ENCODE measurements at places on chromosomes 1 and 21. TPM values are rescaled to one million over a fixed set of nuclear protein-coding genes. Genes with fewer than 3 reads are reported as not detected.

DNA sequence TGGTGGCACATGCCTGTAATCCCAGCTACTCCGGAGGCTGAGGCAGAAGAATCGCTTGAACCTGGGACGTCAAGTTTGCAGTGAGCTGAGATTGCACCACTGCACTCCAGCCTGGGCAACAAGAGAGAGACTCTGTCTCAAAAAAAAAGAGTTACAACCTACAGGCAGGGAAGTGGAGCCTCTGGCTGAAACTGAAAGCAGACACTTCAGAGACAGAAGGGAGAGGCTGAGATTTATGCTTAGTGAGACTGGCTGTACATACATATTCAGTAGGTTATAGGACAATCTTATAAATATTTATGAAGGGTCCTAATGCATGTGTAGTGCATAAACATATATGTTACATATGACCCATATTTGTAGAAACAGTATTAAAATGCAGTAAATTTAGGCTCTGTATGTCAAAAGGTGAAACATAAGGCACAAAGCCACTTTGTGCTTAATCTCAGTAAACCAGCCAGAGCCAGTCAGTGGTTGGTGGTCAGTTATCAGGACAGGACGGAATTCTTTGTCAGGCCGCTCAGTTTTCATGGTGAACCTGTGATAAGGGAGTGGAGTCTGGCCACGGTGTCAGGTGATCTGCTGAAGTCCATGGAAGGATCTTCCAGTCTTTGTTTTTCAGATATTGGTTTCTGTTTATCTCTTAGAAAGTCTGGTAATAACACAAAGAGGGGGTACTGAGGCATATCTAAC is 13.7 kb downstream of the RHEX start:
- no peak for DNase-seq

The ATP6V1G3 gene
- polyA plus RNA-seq, result not detected

DNA sequence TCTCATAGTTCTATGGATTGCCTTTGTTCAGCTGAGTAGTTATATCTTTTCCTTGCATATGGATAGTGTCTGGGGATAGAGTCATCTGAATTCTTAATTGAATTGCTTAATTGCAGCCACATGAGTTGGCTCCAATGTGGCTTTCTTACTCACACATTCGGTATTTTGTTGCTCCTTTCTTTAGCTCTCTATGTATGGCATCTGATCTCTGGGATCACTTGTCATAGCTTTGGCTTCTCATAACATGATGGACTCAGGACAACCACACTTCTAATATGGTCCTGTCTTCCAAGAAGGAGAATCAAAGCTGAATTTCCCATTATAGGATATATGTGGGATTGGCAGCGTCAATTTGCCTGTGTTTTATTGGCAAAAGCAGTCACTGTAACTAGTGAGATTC is 716.2 kb downstream of the NCAM2 start:
- no peak for DNase-seq

- DNase-seq, result no peak
Observed at GRCh38 chr1:227094249-227094966, 154.3 kb downstream of the COQ8A start.

The HSPB7 gene
- polyA plus RNA-seq, result 338 TPM

The LAMC1 gene
- polyA plus RNA-seq, result 20.8 TPM

DNA sequence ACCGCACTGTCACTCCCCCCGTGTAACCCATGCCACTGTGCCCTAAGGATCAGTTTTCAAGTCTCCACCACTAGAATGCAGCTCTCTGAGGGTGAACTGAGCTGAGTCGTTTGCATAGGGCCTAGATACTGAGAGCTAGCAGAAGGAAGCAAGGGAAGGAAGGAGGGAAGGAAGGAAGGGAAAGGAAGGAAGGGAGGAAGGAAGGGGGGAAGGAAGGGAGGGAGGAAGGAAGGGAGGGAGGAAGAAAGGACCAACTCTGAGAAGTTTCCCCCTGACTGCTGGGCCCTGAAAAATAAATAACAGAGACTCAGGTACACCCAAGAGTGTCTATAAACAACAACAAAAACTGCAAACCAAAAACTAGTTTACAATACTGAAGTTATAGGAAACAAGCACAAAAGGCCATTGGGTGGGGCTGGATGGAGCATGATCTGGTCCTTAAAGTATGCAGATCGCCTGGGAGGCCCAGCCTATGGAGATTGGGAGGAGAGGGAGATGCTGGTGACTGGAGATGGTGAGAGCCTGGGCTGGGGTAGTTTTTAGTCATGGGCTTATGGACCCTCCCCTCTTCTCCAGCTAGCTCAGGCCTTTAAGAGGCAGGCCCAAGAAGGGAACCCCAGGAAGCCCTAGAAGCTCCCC is 1.7 kb upstream of the MRPS15 start:
- DNase-seq, result no peak

The ASTN1 gene
- not detected for polyA plus RNA-seq

DNA sequence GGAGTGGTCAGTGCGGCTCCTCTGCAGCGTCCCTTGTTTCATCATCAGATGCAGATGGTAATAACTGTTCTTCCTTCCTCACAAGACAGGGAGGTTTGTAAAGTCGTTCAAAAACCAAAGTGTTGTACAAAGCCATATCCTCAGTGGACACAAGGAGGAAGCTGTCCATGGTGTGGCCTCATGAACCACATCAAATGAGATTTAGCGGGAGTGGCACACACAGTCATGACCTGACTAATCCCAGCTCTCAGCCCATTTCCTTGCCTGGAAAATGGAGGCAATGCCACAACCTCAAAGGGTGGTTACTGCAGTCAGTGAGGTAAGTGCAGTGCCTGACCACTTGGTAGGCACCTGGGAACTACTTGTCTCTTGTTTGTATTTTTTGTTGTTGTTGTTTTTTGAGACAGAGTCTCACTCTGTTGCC is 13.4 kb downstream of the ENTREP3 start:
- no peak for DNase-seq

GRCh38 chr1:100606438-100606837 is 68.5 kb downstream of the GPR88 start:
- DNase-seq, result no peak

- no peak for DNase-seq
Observed at GRCh38 chr1:39752703-39753102, 14.0 kb downstream of the PPIE start.

The TPTE gene
- polyA plus RNA-seq, result not detected

The PYHIN1 gene
- polyA plus RNA-seq, result not detected

The OR6F1 gene
- not detected for polyA plus RNA-seq

DNA sequence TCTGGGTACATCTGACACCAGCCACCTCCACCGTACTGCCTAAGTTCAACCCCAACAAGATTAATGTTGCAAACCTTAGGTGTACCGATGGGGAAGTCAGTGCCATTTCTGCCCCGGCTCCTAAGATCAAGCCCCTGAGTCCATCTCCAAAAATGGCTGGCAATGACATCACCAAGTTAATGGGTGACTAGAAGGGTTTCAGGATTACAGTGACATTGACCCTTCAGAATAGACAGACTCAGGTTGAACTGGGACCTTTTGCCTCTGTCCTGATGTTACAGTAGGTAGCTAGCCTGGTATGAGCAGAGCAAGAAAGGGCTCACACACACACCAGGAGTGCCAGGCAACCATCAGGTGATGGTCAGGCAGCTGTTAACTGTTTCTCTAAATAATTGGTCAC is 21.7 kb upstream of the ZMYM6 start:
- DNase-seq, result no peak

The CCT3 gene
- 76.0 TPM for polyA plus RNA-seq

Measured in aorta (tissue), 5 donors.